ENCODE measurements at places on chromosomes 7 and 10. TPM values are rescaled to one million over a fixed set of nuclear protein-coding genes. Genes with fewer than 3 reads are reported as not detected.

The SLC26A5 gene
- total RNA-seq, result not detected

GRCh38 chr10:122083478-122084025 lies 94.6 kb downstream of the TACC2 start:
- no peak for DNase-seq

- DNase-seq, result no peak
Observed at GRCh38 chr7:25171071-25171470, 46.0 kb upstream of the CYCS start.

The MYOZ1 gene
- total RNA-seq, result not detected

The ITIH5 gene
- not detected for total RNA-seq

- DNase-seq, result no peak
Observed at GRCh38 chr10:23343591-23344240, 881 bp downstream of the C10orf67 start.

- no peak for DNase-seq
Observed at GRCh38 chr10:113335592-113335991, 217.3 kb upstream of the HABP2 start.

DNA sequence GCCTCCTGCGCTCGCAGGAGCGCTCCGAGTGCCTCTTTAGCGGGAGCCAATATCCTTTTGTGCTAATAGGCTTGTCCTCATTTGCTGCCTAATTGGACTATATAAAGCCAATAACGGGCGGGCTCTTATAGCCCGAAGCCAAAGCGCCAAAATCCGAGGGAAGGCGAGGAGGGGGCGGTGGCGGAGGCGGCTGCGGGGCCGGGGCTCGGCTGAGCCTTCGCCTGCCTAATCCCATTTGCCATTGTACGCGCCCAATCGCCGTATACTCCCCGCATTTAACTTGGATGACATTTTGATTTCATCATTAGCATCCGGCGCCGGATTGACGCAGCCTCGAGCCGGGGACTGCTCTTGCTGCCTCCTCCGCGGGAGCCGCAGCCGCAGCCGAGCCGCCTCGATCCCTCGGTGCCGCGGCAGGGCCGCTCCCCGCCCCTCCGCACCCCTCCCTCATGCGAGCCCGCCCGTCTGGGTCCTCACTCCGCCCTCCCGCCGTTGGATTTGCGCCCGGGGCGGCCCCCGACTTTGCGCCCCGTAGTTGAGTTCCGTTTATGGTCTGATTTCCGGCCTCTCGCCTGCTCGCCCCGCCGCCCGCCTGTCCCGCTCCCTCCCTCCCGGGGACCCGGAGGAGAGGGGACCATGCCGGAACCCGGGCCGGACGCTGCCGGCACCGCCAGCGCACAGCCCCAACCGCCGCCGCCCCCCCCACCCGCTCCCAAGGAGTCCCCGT lies at the start of gene HMX3:
Gene HMX3, plus strand, starts transcription at position 556 of the 727 bp plus-strand sequence. Its CDS starts 81 bp downstream, at position 637.
- peak; percentile 63 for DNase-seq
